ENCODE measurements at places on chromosomes 11 and 22.

GRCh38 chr22:48173061-48173772 is 1410.8 kb downstream of the TBC1D22A start:
- DNase-seq, result no peak

DNA sequence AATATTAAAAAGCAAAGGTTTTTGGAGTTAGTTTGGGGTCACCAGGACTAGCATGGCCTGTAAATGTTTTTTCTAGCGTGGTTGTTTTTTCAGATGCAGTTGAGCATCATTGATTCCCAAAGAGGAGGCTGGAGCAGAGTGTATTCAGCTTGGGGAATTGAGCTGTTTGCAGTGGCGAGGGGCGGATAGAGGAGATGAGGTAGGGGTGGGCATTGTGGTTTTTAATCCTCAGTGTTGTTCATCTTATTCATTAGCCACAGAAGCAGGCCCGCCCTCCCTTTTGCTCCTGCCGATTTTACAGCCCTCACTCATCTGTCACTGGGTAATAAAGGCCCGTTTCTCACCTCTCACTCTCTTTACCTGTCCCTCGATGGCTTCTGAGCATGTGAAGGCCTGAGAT is 51.4 kb downstream of the NF2 start:
- DNase-seq, result no peak

DNA sequence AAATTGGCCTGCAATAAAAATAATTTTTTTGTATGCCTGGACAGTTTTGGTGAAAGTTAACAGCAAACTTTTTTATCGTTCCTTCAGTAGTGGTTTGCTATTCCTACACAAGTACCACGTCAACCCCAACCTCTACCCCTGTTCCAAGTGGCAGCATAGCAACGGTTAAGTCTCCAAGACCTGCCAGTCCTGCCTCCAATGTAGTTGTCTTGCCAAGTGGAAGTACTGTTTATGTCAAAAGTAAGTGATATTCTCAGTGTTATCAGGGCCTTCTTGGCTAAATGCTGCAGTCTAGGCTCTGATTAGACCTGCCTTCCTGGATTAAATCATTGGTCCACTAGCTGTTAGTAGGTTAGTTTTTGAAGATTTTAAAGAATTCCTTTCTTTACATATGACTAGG is 15.0 kb downstream of the EMSY start:
- no peak for DNase-seq

GRCh38 chr22:24290459-24290858 is 19.8 kb downstream of the SPECC1L start:
- DNase-seq, result no peak

GRCh38 chr11:72707032-72707431 is 32.8 kb upstream of the PDE2A start:
- DNase-seq, result no peak

- DNase-seq, result no peak
Observed at GRCh38 chr11:121523581-121524232, 70.9 kb upstream of the SORL1-AS1 start.

Measured in activated CD4-positive, alpha-beta T cell treated with anti-CD3 and anti-CD28 coated beads, Interleukin-2, amount 50 U/mL, for 24 hours (primary cell).